HS-27A (cell line): ENCODE measurements at places on chromosomes 3 and 15.

DNA sequence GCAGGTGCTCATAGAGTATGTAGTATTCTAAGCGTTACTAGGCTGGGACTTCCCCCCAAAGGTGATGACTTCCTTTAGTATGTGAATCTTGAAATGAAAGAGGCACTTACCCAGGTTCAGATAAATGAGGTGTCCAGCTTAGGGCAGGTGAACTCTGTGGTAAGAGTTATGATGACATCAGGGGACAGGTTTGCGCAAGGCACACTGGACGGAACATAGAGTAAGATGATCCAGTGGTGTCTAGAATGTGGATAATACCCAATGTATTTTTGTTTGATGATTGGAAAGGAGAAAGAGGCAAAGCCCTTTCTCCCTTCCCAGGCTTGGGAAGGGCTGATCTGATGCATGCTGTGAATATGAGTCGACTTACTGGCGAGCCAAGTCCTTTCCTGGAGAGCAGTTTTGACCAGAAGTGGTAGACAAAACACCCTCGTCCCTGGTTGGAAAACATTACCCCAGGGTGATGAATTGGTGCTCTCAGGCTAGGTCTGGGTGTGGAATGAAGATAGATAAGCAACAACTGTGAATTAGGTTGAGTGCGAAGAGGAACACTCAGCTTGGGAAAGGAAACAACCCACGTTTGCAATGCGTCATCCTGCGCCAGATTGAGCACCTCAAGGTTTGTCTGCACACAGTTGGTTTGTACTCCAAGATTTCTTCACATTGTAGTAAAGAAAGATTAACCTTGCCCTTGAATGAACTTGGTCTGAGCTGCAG, 124.2 kb downstream of the GHSR start:
- no peak for DNase-seq

- DNase-seq, result no peak
Observed at GRCh38 chr3:107683447-107683846, 160.7 kb downstream of the BBX start.

DNA sequence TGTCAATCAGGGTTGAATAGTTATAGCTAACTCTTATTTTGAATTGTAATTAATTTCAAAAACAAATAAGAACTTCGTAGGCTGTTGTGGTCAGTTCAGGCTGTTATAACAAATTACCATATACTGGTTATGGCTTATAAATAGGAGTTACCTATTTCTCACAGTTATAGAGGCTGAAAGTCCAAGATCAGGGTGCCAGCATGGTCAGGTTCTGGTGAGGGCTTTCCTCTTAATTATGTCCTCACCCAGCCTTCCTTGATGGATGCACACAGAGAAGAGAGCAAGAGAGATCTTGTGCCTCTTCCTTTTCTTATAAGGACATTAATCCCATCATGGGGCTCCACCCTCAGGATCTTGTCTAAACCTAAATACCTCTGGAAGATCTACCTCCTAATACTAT, 265.9 kb upstream of the SUCLG2 start:
- DNase-seq, result no peak

GRCh38 chr15:84762840-84763572, 14.6 kb downstream of the ZNF592 start:
- DNase-seq, result no peak

GRCh38 chr3:192482809-192483208, 244.5 kb downstream of the FGF12 start:
- DNase-seq, result no peak

DNA sequence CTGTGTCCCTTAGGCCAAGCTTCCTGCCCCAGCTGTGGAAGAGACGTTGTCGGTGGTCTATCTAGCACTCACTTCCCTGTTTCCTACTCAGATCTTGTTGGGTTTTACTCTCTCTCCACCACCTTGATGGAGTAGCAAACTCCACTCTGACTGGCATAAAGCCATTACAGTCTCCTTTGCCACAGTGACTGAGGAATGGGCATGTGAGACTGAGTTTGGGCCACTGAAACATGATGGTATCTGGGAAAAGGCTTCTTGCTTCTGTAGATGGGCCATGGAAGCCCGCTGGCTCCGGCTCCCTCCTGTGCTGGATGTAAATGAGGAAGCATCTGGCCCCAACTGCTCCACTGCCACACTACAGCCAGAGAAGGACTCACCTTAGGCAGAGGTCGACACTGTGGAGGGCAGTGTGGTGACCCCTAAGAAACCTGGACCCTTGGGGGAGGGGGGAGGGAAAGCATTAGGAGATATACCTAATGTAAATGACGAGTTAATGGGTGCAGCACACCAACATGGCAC, 9.4 kb upstream of the CAMK1 start:
- DNase-seq, result no peak

DNA sequence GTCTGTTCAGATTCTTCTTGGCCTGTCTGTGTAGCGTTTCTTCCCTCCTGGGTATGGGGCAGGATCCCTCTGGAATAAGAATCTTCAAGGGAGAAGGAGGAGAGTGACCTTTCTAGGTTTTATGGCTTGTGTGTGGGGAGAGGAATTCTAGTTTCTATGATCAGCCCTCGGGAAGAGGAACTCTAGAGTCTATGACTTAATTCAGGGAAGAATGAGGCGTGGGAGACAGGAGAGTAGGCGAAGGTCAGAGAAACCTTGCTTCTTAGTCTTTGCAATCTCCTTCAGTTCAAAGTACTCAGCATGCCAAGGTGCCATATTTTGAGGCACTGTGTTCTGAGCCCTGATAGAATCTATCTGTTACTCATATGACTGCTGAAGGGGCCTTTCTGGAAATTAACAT, 99.2 kb upstream of the C3orf80 start:
- DNase-seq, result no peak

- DNase-seq, result no peak
Observed at GRCh38 chr15:82535566-82536408, 4.5 kb downstream of the RPS17 start.

DNA sequence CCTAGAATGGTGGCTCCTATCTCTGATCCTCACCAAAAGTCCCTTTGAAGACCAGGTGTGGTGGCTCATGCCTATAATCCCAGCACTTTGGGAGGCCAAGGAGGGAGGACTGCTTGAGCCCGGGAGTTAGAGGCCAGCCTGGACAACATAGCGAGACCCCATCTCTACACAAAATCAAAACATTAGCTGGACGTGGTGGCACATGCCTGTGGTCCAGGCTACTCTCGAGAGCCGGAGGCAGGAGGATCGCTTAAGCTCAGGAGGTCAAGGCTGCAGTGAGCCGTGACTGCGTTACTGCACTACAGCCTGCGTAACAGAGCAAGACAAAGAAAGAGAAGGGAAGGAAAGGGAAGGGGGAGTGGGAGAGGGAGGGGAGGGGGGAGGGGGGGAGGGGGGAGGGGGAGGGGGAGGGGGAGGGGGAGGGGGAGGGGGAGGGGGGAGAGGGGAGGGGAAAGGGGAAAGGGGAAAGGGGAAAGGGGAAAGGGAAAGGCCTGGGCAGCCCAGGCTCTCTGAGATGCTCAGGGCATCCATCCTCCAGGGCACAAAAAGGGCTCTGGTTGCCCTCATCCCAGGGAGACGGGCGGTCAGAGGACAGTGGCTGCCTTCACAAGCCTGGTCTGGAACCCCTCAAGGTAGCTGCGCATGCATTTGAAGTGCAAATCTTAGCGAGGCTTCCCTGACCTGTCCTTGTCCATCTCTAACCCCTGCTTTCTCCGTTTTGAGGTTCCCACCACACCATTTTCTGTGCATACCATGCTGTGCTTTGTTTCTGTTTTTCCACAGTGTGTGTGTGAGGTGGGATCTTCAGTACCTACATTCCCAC, 76.1 kb downstream of the LDHAL6B start:
- no peak for DNase-seq

GRCh38 chr3:64267721-64268604, 42.7 kb upstream of the PRICKLE2 start:
- DNase-seq, result no peak

DNA sequence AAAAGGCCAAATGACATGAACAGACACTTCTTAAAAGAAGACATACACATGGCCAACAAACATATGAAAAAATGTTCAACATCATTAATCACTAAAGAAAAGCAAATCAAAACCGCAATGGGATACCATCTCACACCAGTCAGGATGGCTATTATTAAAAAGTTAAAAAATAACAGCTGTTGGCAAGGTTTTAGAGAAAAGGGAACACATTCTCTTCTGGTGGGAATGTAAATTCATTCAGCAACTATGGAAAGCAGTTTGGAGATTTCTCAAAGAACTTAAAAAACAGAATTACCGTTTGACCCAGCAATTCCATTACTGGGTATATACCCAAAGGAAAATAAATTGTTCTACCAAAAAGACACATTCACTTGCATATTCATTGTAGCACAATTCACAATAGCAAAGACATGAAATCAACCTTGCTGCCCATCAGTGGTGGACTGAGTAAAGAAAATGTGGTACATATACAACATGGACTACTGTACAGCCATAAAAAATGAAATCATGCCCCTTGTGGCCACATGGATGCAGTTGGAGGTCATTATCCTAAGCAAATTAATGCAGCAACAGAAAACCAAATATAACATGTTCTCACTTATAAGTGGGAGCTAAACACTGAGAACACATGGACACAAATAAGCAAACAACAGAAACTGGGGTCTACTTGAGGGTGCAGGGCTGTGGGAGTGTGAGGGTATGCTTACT, 190.7 kb upstream of the MCTP2 start:
- DNase-seq, result no peak

- no peak for DNase-seq
Observed at GRCh38 chr3:172087602-172088580, 48.5 kb downstream of the FNDC3B start.

- DNase-seq, result no peak
Observed at GRCh38 chr3:23820888-23821287, 15.1 kb downstream of the UBE2E1 start.

DNA sequence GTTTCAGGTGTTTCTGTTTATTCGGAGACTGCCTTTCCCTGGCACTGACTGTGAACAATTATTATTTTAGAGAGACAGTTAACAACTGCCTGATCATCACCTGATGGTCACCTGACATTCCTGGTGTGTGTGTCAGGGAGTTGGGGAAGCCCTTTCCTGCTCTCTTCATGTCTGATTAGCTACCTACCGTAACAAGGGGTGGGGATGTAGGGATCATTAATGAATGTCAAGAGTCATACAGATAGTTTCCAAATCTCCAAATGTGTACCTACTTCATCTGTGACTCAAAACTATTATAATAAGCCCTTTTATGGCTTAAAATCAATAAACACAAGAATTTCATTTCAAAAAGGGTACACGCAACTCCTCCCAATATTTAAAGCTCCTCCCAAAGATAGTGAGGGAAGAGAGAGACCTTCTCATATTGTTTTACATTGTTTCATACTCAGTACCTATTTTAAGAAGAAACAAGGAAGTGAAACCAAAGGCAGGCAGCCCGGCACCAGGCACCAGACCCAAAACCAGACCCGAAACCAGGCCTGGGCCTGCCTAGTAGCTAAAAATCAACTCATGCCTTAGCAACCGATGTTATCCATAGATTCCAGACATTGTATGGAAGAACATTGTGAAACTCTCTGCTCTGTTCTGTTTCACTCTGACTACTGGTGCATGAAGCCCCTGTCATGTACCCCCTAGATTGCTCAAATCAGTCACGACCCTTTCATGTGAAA, 844.9 kb upstream of the ALCAM start:
- DNase-seq, result no peak

DNA sequence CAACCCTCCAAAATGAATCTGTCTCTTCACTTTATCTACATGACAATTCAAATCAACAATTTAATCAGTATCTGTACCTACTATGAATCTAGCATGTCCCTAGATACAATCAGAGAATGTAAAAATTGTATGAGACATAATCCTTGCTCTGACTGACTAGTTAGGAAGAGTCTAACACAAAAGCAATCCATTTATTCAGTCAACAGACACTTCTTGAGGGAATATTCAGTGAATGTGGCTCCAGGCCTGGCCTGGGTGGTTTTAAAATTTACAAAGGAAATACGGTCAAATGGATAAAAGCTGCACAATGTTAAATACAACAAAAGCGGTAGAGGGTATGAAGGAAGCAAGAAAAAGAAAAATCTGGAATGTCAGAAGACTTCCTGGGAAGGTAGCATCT, 45.2 kb downstream of the GSK3B start:
- no peak for DNase-seq

GRCh38 chr15:91992945-91993344, 139.4 kb downstream of the SLCO3A1 start:
- DNase-seq, result no peak

- DNase-seq, result peak; percentile 81
Observed at GRCh38 chr15:33852570-33852969, 115.7 kb upstream of the CHRM5 start.

DNA sequence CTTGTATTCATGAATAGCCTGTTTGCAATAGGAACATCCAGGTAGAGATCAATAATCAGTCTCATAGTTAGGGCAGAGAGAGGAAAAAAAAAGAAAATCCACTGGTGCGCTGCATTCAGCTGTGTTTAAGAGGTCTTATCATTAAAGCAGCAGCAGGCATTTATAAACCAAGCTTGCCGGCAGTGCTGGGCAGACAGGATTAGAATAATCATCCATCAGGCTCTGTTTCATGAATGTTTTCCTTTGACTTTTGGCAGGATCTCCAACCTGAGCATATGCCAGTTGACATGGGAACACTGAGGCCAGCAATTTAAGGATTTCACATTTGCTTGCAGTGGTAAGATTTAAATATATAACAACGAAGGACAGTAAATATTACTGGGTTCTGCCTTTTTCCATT, 305.2 kb upstream of the SEMA6D start:
- DNase-seq, result no peak

GRCh38 chr3:178522200-178523052, 13.8 kb upstream of the KCNMB2 start:
- no peak for DNase-seq

GRCh38 chr3:33095436-33095835, 1.5 kb downstream of the GLB1 start:
- no peak for DNase-seq

DNA sequence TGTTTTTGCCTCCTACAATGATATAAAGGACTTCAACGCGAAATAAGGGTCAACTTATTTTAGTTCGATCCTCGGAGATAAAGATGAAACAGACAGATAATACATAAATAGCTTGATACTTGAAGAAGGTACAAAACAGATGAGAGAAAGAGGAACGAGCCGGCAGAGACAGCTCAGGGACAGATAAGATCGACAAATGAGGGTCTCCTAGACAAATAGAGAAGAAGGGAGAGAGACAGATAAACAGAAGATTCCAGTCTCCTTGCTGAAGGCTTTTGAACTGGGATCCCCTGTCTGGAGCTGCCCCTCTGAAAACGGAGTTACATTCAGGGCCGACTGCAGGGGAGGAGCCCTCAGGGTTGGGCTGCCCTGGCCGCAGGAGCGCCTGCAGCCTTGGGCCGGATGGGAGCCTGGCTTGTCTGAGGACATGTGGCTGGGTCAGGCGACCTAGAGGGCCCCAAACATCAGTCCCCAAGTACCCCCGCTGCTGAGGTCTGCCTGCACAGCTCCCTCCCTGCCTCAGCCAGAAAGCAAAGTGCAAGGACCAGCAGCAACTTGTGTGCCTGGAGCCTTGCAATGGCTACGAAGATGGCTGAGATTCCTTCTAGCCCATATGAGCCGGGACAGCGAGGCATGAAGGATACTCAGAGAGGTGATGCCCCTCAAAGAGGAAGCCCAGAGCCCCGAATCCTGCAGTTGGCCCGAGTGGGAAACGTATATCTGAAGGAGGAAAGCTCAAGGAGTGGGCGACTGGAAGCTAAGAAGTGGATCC, 926 bp upstream of the SKOR1 start:
- no peak for DNase-seq

GRCh38 chr3:23172059-23172458, 31.1 kb upstream of the UBE2E2 start:
- no peak for DNase-seq
